ENCODE measurements at places on chromosomes 12 and 14. TPM values are rescaled to one million over a fixed set of nuclear protein-coding genes. Genes with fewer than 3 reads are reported as not detected.

DNA sequence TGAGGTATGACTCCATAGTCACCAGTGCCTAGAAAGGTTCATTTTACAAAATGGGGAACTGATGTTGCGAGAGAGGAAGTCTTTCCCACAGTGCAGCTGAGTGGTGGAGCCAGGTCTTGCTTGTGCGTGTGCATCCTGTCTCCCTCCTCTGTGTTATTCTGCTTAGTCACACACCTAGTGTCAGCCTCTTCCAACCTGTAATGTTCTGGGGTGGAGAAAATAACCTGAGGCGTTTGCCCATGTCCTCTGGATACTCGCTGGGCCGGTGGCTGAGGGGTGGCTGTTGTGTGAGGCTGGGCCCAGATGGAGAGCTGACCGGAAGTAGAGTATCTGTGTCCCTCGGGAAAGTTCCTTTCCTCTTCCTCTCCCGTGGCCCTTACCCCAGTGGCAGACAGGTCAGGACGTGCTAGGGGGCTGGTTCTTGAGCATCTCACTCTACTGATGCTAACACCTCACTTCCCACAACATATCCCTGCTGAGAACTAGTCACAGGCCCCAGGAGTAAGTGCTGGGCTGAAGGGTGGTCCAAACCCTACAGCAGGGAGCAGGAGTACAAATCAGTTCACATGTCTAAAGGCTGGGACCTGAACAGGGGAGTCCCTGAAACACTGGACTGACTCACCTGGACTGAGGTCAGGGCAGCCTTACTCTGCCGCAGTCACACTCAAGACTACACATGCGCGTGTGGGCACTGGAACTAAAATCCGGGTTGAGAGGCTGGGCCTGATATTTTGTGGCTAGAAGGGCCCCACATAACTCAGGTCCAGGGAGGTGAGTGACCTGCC lies 7.0 kb downstream of the MLF2 start:
- no peak for DNase-seq

- DNase-seq: no peak
Observed at GRCh38 chr14:103273145-103273744, 60.8 kb upstream of the EIF5 start.

HVCN1 gene
- 3.2 TPM for total RNA-seq

DNA sequence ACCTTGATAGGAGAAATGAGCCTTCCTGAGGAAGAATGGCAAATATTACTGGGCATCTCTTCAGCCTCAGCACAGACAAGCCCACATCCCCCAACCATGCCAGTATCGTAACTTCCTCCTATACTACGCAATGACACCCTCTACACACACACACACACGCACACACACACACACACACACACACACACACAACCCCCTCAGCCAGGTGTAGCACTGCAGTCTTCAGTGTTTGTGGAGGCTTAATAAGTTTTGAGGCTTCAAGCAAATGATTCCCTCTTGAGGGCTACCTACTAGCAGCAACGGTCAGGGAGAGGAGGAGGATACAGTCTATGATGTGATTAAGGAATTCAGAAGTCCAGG lies 1.6 kb downstream of the DGKA start:
- DNase-seq: peak; percentile 4

DNA sequence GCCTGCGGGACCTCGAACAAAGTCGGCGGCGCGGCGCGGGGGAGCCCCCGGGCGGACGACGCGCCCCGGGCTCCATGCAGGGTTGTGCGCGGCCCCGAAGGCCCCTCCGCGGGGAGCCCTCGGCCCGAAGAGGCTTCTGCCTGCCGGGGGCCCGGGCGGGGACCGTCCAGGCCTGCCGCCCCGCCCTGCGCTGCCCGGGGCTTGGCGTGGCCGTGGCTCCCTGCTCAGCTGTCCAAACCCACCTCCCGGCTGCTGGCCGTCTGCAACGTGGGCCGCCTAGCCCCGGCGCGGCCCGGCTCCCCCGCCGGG lies 670 bp downstream of the DYRK2 start:
- no peak for DNase-seq

- DNase-seq: peak; percentile 26
Observed at GRCh38 chr12:95788637-95789036, 1.9 kb downstream of the NTN4 start.

DNA sequence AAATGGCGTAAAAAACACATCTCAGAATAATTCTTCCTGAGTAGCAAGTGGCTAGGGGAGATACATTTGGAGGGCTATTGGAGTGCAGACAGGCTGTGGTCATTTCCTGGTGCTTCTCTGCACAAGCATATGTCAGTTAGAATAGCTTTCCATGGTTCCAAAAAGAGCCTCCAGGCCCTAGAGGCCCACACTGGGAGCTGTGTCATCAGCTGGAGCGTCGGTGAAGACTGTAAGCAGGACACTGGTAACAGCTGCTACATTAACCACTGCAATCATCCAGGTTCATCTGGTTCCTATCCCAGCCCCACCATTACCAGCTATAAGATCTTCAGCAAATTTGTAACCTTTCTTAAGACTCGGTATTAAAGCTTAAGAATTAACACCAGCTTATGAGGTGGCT lies 31.7 kb upstream of the APPL2 start:
- peak; percentile 89 for DNase-seq

- no peak for DNase-seq
Observed at GRCh38 chr14:89247457-89248122, 169.4 kb downstream of the FOXN3 start.

SLC6A15 gene
- total RNA-seq: 3.7 TPM

GRCh38 chr12:79725987-79726386 lies 35.2 kb upstream of the PAWR start:
- DNase-seq: no peak

CCDC177 gene
- not detected for total RNA-seq

- DNase-seq: no peak
Observed at GRCh38 chr14:54570631-54571415, 3.9 kb downstream of the SAMD4A start.

- DNase-seq: no peak
Observed at GRCh38 chr12:32566663-32567295, 112.3 kb upstream of the DNM1L start.

NR1H4 gene
- total RNA-seq: not detected

EXOC3L4 gene
- total RNA-seq: 99.9 TPM

PLEKHD1 gene
- 1.1 TPM for total RNA-seq

- DNase-seq: no peak
Observed at GRCh38 chr14:106187216-106187615, 660.8 kb downstream of the TMEM121 start.

MMP19 gene
- 8.6 TPM for total RNA-seq

GRCh38 chr14:84704601-84705000 lies 825.3 kb upstream of the FLRT2 start:
- no peak for DNase-seq

DNA sequence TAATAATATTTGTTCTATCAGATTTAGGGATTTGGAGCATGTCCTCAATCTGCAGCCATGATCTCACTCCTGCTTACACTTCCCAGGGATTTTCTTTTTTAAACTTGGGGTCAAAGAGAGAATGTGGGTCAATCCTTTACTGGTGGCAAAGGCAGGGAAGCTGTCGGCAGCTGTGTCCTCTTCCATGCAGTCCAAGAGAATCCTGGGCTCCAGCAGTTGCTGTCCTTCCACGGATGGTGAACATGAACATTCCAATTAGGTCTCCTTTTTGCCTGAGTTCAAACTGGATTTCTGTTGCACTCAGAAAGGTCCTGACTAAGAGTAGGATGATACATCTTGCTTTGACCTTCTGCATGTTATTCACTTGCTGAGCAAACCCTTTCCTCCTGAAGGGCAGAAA lies 73.9 kb downstream of the ARL6IP4 start:
- DNase-seq: peak; percentile 61

DNA sequence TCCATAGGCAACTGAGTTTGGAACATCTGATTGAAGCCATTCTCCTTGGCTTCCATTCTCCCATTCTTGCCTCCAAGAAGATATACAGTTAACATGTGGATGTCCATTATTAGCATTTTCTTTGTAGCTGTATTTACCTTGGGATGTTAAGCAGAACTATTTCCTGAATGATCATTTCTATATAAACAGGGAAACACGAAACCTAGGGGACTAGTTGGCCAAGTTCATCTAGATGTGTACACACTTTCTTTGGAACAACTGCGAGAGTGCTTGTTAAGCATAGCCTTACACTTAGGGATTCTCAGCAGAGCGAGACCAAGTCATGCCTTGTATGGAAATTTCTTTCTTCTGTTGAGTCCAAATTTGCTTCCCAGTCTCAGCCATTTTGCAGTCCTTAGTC lies 42.1 kb downstream of the DRAM1 start:
- no peak for DNase-seq

DPPA3 gene
- total RNA-seq: not detected

Measured in myocyte (in vitro differentiated cells).